ENCODE measurements at places on chromosomes 3 and 15.

- DNase-seq: no peak
Observed at GRCh38 chr15:58487724-58488120, 55.9 kb downstream of the LIPC start.

GRCh38 chr15:87672309-87673288 lies 583.9 kb downstream of the NTRK3 start:
- no peak for DNase-seq

- DNase-seq: no peak
Observed at GRCh38 chr3:169759256-169759655, 5.6 kb downstream of the TERC start.

DNA sequence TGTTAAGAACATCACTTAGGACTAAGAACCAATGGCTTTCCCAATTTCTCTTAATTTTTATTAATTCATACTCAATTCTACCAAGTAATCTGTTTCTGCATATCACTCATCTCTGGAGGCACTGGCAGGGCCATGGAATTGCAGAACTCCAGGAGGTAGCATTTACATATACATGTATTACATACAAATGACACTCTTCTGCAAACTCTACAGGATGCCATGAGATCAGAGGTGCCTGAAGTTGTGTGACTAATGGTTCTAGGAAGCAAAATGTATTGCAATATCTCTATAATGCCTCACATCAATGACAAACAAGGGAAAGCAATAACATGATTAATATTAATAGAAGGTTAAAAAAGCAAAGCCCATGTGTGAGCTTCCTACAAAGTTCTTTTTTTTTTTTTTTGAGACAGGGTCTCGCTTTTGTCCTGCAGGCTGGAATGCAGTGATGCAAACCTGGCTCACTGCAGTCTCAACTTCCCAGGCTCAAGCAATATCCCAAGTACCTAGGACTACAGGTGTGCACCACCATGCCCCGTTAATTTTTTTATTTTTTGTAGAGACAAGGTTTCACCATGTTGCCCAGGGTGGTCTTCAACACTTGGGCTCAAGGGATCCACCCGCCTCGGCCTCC lies 33.0 kb downstream of the DENND6A start:
- DNase-seq: no peak

DNA sequence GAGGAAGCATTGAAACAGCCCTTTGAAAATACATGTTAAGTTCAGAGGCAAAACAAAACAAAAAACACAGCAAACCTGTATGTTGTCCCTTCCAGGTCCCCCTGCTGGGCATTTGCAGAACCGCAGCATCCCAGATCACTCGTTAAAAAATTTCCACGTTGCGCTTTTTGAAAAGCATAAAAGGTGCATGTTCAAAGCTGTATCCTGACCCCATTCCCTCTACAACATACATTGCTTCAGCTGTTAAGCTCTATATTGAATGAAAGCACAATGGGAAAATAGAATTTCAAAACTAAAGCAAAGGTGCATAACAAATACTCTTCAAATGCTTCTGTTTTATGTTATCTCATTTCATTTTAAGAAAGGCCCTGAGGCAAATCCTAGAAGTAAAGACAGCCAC lies 328.3 kb downstream of the THSD4 start:
- peak; percentile 27 for DNase-seq

- no peak for DNase-seq
Observed at GRCh38 chr3:72523429-72524151, 324.7 kb downstream of the SHQ1 start.

- DNase-seq: no peak
Observed at GRCh38 chr15:50252556-50252955, 13.0 kb downstream of the HDC start.

- DNase-seq: no peak
Observed at GRCh38 chr15:70617076-70617910, 146.1 kb downstream of the UACA start.

DNA sequence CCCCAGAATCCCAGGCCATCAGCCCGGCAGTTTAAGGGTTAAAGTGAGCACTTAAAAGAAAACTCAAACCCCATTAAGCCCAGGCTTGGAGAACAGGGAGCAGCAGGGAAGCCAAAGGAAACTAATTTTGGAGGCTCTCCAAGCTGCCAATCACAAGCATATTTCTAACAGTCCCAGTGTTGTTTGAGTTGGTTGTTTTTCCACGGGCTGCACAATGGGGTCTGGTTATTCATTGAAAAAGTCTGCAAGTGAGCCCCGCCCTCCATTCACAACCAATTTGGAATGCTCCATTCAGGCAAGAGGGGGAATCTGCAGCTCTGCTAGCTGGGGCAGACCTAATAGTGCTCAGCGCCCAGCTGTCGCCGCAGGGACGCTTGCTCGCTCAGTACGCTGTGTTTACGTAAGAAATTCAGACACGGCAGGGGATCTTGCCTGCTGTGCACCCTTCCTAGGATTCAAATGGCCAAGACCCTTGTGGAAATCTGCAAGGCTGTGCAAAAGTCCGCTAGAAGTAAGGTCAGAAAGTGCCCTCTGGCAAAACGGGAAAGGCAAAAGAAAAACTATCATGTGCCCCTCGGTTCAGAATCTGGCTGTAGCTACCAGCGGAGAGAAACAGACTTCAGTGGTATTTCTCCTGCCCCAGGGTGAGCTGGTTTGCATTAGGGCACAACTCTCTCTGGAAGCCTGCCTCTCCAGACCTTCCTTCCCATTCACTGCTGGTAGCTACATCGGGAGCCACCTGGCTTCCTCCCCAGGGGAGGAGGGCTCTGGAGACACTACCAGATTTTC lies 11.0 kb downstream of the ETV5 start:
- DNase-seq: no peak

- DNase-seq: no peak
Observed at GRCh38 chr15:51755790-51756189, 4.4 kb downstream of the TMOD2 start.

DNA sequence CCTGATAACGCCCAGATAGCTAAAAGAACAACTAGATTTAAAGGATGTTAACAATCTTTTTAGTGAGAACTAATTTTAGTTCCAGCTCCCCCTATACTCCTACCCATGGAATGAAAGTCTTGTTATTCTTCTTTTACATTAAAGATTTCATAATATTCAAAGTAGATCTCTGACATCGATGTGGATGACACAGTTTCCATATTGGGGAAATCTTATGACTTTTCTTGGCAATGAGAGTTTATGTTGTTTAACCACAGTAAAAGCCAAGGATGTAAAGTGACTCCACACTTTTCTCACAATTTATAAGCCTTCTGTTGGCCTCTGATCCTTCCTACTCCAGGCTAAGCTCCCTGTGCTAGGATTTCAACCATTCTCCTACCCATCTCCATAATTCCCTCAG lies 332.6 kb upstream of the KCNMB2 start:
- DNase-seq: no peak

- DNase-seq: no peak
Observed at GRCh38 chr3:13881536-13882410, 1.9 kb upstream of the WNT7A start.

DNA sequence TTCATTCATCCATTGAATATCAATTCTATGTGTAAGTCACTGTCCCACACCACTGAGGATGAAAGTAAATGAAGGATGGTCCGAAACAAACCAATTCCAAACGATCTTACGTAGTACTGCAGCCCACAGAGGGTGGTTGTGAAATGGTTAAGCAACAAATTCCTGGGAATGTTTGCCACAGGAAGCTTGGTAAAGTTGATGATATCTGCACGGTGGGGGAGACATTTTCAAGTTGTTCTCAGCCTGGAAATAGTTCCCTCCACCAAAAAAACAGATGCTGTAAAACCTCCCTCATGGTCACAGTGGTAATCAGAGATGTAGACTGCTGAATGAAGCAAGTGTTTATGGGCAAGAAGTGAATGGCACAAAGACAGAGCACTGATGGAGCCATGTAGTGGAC lies 35.9 kb upstream of the BNC1 start:
- no peak for DNase-seq

DNA sequence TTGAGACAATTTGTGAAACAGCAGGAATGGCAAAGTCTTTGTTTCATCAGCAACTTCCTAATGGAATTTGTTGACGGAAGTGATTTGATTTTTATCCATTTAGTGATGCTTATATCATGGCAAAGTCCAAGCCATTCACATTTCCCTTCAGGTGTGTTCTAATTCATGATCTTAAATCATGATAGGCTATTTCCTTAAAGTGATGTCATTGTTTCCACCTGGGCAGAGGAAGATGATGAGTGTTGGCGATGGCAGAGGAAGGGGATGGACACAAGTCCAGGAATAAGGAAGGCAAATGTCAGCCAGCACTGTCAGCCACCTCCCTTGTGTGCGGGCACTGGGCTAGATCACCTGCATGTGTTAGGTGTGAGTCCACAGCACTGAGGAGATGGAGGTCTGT lies 49.9 kb downstream of the EEFSEC start:
- no peak for DNase-seq

DNA sequence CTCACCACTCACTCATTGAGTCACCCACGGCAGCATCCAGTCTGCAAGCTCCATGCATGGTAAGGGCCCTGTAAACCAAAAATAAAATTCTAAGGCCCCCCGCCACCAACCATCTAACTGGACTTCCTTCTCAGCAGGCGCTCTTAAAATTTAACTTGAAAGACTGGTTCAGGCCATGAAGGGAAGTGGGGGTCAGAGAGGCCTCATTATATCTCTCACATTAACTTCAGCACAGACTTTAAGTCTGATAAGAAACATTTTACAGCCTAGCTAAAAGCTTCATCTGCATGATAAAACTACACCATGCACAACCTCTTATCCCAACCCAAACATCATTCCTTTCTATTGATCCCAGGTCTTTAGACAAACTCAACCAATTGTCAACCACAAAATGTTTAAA lies 38.5 kb downstream of the FBLN2 start:
- no peak for DNase-seq

DNA sequence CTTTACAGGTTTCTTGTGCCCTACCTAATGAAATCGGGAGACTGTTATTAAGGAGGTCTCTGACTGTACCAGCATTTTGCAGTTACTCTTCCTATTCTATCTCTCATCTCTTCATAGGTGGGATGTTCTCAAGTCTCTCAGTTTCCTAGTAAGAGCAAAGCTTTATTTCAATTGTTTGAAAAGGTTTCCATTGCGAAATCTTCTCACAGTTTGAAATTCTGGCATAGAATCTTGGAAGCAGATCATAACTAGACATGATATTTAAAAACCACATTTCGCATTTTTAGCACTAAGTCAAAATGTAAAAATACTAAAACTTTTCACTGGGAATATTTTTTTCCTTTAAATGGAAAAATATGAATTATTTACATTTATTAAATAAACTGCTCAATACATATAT lies 1311.4 kb downstream of the ROBO2 start:
- no peak for DNase-seq

- no peak for DNase-seq
Observed at GRCh38 chr3:149378478-149379309, 1.2 kb upstream of the TM4SF1 start.

GRCh38 chr3:195072916-195073564 lies 197.9 kb downstream of the XXYLT1 start:
- no peak for DNase-seq

DNA sequence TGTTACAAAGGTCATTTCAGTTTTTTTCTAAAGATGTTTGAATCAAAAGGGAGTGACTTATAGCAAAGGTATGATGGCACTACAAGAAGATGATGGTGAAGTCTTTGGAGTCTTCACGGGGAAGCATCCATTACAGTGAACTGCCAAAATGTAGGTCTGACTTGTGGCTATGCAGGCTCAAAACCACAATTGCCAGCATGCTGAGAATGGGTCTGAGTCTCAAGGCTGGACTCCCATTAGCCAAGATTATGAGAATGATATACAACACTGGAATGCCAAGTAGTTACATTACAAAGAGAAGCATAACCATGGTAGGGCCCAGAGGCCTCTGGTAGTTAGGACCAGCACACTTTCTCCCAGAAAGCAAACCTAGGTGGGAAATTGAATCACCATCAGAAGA lies 194.2 kb downstream of the MTHFS start:
- no peak for DNase-seq

- no peak for DNase-seq
Observed at GRCh38 chr3:67610458-67610857, 44.0 kb downstream of the SUCLG2 start.

GRCh38 chr3:108001457-108001856 lies 89.4 kb downstream of the CD47 start:
- no peak for DNase-seq

DNA sequence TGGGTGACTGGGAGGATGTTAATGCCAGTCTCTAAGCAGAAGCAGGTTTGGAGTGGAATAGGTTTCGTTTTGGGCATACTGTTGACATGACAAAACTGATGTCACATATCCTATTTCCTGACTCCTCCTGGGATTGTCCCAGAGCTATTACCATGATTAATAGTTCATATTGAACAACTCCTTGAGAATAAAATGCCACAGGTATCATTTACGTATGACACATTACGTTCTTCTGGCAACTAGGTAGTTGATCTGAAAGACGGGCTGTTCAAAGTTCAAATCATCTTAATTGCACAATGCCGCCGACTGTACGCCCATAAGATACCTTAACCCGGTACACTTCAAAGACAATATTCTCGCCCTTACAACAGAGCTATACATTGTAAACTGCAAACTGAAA lies 1.4 kb upstream of the RAB5A start:
- DNase-seq: no peak

DNA sequence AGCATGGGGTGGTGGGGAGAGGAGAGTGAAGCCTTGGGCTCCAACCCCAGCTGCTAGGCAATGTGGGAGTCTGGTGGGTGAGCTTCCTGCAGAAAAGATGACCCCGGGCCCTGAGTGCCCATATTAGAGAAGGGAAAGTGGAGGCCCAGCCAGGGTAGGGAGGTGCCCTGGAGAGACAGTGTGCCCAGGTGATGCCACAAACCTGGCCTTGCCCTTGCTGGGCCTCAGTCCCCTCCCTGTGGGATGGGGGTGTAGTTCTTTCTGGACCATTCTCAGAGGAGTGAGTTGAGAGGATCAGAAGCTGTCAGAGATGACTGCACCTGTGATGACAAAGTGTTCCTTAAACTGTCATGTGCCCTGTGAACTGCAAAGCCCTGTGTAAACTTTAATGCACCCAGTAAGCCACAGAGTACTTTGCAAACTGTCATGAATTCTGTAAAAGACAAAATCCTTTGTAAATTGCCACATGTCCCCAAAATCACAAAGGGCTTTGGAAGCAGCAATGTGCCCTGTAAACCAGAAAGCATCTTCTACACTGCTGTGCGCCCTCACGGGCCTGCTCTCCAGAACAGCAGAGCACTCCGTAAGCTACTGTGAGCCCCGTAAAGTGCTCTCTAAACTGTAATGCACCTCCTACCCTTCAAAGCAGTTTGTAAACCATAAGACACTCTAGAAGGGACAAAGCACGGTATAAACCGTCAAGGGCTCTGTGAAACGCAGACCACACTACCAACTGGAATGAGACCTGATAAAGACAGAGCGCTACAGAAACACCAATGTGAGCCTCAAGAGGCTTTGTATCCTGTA lies 51.3 kb upstream of the FGD5 start:
- no peak for DNase-seq

GRCh38 chr15:57144448-57144847 lies 226.0 kb downstream of the TCF12 start:
- DNase-seq: no peak
